Stimulated activated CD8-positive, alpha-beta memory T cell treated with anti-CD3 and anti-CD28 coated beads, Interleukin-15, amount 100 ng/mL, for 1 hour (primary cell): ENCODE measurements at places on chromosomes 1 and 21.

- DNase-seq: no peak
Observed at GRCh38 chr1:241947354-241947753, 10.2 kb upstream of the BECN2 start.

DNA sequence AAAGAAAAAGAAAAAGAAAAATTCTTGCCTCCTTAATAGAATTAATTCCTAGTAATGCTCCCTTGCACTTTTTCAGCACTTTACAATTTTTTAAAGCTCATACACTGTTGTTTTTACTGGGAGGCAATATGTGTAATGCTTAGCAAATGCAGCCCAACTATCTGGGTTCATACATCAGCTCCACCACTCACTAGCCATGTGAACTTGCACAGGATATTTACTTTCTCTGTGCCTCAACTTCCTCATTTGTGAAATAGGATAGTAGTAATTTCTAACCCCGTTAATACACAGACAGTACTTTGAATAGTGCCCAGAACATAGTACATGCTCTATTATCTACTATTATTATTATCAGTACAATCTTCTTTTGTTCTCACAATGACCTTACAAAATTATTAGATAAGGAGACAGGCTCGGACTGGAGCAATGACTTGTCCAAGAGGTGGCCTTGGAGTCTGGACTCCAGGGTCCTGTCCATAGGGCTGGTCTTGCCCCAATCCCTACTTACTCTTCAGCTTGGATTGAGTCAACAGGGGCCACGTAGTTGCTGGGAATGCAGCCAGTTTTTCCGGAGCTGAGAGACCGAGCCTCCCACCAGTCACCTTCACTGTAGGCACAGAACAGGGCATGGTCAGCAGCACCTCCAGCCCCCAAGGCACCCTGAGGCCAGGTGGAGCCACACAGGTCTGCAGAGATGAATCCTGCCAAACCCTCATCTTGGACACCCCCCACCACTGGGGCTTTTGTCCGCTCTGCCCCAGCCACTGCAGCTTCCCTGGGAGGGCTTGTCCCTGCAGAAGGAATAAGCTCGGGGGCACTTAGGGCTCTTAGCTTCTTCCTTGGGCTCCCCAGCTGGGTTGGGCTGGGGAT, 13.7 kb downstream of the FGR start:
- DNase-seq: no peak

- DNase-seq: no peak
Observed at GRCh38 chr21:42363312-42363711, 3.0 kb downstream of the TFF1 start.

DNA sequence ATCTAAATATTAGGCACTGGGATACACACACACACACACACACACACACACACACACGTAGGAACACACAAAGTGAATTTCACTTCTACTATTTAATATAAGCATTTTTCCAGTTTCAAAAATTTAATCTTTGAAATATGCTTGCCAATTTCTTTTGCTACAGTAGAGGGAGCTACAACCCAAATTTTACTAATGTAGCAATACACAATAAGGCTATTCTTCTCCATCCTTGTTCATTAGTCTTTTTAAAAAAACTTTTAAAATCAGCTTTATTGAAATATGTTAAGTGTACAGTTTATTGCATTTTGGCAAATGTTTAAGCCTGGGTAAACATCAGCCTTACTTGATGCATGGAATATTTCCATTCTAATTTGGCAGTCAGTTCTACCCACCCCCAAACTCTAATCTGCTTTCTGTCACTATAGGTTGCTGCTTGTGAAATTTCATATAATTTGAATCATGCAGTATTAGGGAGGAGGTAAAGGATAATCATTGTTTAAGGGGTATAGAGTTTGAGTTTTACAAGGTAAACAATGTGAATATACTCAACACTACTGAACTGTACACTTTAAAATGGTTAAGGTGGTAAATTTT, 93.0 kb upstream of the TENT5C start:
- DNase-seq: no peak

DNA sequence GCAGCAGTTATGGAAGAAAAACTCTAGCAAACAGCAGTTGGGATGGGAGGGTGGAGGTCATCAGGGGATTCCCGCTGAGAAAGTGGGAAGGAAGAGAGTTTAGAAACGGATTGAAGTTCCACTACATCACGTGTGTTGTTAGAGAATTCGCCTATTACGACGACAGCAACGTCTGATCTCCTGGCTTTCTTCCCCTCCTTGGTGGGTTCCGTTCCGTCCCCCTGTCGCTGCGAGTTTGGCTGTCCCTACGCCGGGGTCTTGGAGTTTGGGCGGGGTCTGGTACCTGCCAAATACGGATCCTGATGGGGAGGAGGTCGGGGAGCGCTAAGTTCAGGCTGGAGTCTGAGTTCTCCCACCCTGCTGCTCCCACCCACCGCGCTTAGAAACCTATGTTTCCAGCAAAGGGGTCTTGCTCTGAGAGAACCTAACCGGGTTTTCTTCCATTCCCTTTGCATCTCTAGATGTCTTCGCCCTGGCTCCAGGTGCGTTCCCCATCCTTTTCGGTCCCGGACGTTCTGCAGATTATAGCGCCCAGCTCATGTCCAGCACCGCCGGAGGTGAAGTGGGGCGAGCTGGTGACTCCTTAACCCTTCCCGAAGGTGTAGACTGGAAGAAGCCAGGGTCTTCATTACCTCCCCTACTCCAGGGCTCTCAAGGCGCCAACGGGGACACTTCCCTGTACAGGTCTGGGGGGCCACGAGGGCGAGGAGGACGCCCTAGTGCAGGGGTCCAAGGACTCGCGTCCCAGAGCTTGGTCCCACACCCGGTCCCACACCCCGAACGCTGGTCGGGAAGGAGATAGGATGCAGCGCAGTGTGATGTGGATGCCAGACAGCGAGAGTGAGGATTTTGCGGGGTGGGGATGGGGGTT, 641 bp upstream of the KCNK2 start:
- DNase-seq: no peak

DNA sequence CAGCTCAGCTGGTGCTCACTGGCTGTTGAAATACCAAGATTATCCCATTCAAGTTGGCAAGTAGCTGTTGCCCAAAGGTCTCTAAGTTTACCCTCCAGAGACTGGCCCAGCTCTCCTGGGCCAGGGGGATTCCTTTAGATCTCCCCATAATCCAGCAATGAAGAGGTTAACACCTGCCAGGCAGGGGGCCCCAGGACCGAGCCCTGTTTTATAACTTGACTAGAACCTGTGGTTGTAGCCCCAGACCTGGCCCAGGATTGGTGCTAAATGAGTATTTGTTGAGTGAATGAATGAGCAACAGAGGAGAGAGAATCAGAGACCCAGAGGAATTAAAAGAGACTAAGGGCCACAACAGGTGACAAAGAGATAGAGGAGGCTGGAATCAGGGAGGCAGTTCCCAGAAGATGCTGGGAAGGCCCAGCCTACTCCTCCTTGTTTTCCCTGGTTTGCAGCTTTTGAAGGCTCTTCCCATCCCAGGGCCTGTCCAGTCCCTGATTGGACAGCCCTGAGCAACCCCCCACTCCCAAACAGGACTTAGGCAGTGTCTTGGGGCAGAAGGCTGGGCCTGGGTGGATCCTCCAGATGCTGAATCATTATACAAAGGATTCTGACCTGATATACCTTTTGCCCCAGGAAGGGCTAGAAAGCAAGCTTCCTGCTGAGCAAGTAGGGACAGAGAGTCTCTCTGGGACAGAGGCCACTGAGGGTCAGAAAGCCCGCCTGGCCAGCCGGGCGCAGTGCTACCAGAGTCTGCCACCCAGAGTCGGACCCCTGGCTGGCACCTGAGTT, 2.4 kb upstream of the RHBG start:
- no peak for DNase-seq

GRCh38 chr1:204685236-204686006, at the start of gene LRRN2:
LRRN2 (minus strand) TSS chr1:204685738; CDS start chr1:204619992, 65,746 bp downstream.
- DNase-seq: no peak

DNA sequence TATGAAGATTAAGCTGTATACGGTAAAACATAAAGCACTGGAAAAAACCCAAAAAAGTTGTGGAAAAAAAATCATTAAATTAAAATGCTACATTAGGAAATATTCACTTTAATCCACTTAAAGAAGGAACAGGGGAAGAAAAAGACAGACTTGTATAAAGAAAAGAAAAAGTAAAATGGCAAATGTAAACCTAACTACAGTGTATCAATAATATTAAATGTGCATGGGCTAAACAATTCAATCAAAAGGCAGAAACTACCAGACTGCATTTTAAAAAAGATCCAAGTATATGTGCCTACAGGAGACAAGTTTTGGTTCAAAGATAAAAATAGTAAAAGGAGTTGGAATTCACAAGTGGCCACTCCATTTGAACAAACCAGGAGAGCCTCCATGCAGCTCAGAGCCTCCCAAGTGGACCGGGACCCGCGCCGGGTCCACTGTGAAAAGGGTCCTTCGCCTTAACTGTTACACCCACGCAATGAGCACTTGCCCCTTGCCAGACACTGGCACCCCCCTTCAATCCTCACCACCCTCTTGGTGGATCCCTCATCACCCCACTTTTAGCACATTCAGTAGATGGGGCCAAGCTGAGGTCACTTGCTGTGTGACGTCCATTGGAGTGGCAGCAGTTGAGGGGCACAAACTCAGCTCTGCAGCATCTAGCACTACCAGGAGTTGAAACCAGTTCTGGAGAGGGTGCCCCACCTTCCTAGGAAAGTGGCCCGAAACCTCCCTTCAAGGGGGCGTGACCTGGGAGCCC, 898 bp downstream of the C1orf174 start:
- DNase-seq: no peak

GRCh38 chr21:17821121-17821520, 2.0 kb upstream of the C21orf91 start:
- no peak for DNase-seq

- DNase-seq: peak; percentile 19
Observed at GRCh38 chr21:34807881-34808568, 139.2 kb downstream of the CLIC6 start.

GRCh38 chr1:150544204-150544603, 5.0 kb upstream of the ADAMTSL4 start:
- DNase-seq: no peak

- DNase-seq: no peak
Observed at GRCh38 chr1:6600410-6601048, 2.1 kb downstream of the KLHL21 start.

GRCh38 chr1:18182398-18183160, 75.0 kb downstream of the IGSF21 start:
- DNase-seq: no peak

DNA sequence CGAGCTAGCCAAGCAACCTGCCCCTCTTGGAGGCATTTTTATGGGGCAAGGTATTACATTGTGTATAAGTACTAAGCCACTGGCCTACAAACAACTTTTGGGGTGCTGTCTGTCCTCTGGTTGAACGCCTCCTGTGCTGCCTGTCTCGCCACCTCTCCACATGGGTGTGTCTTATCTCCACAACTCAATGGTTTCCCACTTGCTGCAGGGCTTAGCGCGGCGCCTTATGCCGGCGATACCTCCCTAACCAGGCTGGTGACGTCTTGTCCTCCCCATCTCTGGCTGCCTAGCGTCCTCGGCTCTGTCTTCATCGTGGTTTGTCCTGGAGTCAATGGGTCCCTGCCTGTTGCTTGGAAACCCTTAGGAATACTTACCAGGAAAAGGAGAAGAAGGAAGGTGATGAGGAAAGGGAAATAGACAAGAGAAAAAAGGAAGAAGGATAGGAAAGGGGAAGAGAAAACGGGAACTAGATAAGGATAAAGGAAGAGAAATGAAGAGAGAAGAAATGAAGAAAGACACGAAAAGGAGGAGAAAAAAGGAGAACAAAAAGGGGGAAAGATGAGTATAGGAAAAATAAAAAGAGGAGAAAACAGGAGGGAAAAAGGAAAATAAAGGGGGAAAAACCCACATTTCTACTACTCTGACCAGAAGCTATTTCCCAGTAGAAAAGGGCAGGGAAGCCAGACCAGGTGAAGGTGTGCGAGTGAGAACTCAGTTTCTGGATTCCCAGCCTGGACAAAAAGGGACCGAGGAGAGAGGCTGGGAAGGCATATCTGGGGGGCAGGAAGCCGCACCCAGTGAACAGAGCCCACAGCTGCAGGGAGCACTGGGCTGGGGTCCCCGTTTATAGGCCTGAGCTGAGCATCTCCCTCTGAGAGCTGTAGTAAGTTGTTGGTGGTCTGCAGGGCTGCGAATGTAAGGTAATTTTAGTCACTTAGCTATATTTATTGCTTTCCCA, 86.2 kb downstream of the CLIC6 start:
- DNase-seq: no peak

GRCh38 chr1:7667625-7668218, 103.4 kb upstream of the VAMP3 start:
- DNase-seq: peak; percentile 77

GRCh38 chr21:24050231-24050630, 1557.0 kb downstream of the MRPL39 start:
- no peak for DNase-seq

GRCh38 chr1:226862890-226863289, 7.5 kb upstream of the PSEN2 start:
- no peak for DNase-seq

GRCh38 chr1:95325349-95325748, 91.3 kb downstream of the RWDD3 start:
- no peak for DNase-seq

DNA sequence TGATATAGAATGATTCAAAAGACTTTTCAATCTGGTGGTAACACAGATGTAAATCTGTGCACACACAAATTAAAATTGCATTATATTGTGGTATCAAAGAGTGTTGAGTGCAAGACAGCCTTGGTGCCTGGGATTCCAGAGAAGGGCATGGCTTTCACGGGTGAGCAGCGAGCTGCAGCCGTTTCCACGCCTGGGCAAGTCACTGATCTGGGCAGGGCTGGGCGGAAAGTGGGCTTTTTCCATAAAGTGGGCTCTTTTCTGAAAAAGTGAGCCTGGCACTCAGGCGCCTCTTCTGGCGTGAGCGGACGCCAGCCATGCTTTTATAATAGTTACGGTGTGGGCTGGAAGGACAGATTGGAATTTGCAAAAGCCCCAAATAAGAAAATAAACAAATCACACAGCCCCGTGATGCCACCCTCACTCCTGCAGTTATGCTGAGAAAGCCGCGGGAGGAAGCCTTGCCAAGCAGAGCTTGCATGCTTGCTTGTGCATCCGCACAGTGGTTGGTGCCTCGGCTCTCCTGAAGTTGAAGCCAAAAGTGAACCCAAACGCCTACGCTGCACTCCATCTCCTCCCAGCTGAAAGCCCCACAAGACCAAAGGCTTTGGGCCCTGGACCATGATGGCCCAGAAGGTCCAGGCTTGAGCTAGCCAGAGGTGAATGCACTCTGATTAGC, 7.1 kb upstream of the C1orf115 start:
- no peak for DNase-seq

- DNase-seq: no peak
Observed at GRCh38 chr1:227654431-227654830, 80.7 kb downstream of the JMJD4 start.
